ENCODE measurements at places on chromosomes 13 and 19.

DNA sequence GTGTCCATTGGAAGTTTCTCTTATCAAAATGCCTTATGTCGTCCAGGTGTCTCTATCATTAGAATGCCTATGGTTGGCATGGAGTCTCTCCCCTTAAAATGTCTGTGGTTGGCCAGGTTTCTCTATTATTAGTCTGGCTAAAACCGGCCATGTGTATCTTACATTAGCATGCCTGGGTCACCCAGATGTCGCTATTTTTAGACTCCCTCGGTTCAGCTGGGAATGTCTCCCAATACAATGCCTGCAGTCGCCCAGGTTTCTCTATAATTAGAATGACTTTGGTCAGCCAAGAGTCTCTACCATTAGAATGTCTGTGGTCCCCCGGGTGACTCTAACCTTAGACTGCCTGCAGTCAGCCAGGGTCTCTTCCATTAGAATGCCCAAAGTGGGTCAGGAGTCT is 1536.1 kb downstream of the UQCRFS1 start:
- DNase-seq, result no peak

- no peak for DNase-seq
Measured at GRCh38 chr19:48795685-48796070, 15.2 kb downstream of the BCAT2 start.

- no peak for DNase-seq
Measured at GRCh38 chr13:26896986-26897668, 136.5 kb upstream of the GPR12 start.

DNA sequence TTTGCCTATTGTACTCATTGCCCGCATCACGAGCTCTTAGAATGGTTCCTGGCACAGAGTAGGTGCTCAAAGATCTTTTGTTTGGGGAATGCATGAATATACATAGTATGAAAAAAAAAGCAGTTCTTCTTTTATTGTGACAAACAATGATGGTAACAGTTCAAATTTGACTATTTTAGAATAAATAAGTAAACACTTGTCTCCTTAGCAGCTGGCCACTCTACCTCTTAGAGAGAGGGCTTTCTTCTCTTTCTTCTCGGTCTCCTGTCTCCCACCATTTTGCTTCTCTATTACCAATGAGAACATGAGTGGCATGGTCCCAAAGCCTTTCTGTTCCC is 639 bp upstream of the SLAIN1 start:
- no peak for DNase-seq

DNA sequence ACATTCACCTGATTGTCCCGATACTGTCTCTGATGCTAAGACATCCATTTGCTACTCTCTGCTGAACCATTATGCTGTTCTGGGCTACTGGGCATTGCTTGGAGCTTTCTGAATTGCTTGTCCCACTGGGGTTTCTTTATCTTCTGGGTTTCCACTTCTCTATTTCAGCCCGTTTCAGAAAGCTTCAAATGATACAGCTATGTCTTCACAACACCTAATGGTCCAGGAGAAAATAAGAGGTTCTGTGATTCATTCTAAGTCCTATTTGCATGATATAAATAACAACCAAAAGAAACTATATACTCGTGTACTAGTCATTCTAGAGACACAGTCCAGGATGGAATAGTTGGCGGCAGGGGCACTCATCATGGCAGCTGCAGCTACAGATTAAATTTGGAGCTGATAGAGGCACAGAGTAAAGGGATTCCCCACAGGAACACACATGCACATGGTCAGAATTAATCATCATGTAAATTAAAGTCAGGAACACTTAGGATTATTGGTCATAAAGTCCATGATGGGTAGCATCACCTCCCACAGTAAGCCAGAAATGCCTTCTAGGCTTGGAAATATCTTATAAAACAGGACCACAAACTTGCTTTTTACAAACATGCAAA is 33.3 kb upstream of the SCEL start:
- no peak for DNase-seq

DNA sequence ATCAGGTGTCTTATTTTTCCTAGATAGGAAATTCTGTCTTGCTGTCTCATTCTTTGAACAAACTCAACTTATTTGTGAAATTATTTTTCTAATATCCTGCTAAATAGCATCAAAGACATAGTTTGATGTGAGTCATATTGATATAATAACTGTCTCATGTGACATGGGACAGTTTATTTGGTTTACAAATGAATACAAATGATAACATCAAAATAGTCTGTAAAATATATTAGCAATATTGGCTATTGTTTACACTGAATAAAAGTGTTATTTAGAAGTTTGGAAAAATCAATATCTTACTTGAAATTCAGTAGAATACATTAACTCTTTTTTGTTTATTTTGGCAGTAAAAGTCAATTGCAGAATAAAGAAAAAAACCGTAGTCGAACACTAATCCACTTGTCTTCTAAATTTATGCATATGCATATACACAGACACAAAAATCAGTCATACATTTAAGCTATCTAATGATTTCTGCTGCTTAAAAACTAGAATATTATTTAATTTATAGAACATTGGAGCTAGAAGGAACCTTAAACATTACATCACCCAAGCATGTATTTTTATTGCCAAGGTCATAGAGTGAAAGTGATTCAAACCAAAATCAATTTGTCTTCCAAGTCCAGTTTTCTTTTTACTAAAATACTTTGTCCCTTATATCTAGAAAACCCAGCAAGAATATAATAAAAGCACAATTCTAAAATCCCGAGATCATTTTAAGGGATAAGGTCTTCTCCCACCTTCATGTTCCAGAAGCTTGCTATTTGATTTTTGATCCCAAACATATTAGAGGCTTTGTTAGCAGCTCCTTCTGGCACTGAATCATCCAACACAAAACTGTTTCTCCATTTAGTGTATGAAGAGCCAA is 776.5 kb upstream of the SLITRK1 start:
- no peak for DNase-seq

DNA sequence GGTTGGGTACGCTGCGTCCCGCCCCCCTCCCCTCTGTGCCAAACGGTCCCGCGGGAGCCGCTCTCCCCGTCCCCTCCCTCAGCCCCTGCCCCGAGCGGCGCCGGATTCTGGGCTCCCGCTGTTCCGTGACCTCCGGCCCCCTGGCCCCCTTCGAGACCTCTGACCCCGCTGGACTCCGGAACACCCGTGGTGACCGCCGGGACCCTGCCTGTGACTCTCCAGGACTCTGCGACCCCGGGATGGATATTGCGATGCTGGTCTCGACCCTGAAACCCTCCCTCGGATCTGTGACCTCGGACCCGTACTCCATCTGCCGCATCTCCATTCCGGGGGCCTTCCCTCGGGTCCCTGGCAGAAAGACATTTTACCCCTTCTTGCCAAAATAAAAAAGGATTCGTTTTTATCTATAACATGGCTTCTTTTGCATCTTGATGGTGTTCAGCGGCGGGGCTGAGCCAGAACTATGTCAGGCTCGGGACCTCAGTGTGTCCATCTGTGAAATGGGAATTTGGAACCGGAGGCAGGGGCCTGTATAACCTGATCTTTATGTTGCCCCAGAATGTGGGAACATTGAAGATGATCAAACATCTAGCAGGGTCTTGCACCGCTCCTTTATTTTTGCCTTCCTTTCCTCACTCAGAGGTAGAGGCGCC is 654 bp upstream of the MEGF8 start:
- no peak for DNase-seq

GRCh38 chr19:45413497-45413896 is 7.1 kb downstream of the POLR1G start:
- DNase-seq, result no peak

DNA sequence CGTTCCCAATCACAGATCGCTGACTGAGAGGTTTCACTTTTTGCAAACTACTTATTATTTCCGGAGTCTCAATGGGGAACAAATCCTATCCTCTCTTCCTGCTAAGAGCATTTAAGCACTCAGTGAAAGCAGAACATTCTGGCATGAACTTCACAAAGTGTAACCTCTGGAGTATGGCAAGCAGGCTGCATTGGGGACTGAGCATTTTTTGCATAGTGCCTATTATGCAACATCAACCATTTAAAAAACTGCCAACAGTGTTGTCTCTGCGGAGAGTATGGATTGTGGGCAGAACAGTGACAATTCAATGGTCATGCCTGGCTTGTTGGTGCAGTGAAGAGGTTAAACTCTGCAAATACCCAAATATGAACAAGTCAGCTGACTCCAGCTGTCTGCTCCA is 484.6 kb downstream of the OLFM4 start:
- DNase-seq, result no peak

GRCh38 chr13:37966266-37966665 is 96.7 kb upstream of the TRPC4 start:
- DNase-seq, result no peak

DNA sequence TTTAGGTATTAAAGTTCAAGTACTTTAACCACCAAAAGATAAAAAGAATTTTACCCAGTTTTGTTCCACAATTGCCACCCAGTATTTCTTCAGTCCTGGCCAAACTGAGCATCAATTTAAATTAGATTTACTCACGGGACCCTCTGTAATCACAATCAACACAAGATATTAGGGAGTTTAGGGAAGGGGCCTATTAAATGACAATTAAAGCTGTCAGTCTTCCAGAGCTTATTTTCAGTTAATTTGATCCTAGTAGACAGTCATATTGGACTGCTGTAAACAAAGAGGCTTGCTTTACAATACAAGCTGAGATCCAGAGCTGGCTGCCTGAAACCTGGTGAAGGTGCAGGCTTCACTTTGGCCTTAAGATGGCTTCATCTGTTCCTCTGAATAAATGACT is 321.2 kb upstream of the NBEA start:
- no peak for DNase-seq

GRCh38 chr19:33558151-33558550 is 36.6 kb upstream of the PEPD start:
- DNase-seq, result no peak

- no peak for DNase-seq
Measured at GRCh38 chr19:33499248-33499647, 22.3 kb downstream of the PEPD start.

GRCh38 chr19:50341091-50341564 is 12.0 kb upstream of the KCNC3 start:
- DNase-seq, result no peak

- DNase-seq, result no peak
Measured at GRCh38 chr13:106916329-106916976, 348.5 kb upstream of the ARGLU1 start.

- DNase-seq, result no peak
Measured at GRCh38 chr19:6276447-6276846, 3.3 kb downstream of the MLLT1 start.

- no peak for DNase-seq
Measured at GRCh38 chr13:27117952-27118351, 53.7 kb downstream of the USP12 start.

- DNase-seq, result no peak
Measured at GRCh38 chr13:93309886-93310523, 83.4 kb downstream of the GPC6 start.

- no peak for DNase-seq
Measured at GRCh38 chr19:34502582-34503411, 21.2 kb downstream of the WTIP start.

DNA sequence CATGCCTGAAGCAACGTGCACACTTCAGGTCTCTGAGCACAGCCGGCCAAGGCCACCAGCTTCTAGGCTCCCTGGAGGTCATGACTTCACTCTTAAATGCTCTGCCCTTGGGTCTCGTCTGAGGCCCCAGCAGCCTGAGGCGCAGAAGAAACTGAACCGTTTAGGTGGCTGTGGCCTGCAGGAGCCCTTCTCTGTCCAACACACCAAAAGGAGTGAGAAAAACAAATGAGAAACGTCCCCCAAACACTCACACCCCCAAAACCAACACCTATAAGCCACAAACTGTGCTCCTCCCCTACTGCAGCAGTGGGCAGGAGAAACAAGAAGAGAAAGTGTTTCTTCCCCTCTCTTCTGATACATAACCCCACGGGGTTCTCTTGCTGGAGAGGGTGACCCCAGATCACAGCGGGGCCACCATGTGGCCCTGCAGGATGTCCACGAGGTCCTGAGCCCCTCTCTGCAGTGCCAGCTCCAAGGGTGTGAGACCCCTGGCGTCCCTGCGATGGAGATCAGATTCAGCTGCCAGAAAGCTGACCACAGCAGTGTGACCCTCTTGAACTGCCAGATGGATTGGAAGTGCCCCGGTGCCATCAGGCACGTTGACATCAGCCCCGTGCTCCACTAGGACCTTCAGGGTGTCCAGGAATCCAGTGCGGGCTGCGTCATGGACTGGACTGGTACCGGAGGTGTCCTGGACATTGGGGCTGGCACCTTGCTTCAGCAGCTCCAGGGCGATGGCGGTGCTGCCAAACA is 1.0 kb upstream of the KRI1 start:
- no peak for DNase-seq

DNA sequence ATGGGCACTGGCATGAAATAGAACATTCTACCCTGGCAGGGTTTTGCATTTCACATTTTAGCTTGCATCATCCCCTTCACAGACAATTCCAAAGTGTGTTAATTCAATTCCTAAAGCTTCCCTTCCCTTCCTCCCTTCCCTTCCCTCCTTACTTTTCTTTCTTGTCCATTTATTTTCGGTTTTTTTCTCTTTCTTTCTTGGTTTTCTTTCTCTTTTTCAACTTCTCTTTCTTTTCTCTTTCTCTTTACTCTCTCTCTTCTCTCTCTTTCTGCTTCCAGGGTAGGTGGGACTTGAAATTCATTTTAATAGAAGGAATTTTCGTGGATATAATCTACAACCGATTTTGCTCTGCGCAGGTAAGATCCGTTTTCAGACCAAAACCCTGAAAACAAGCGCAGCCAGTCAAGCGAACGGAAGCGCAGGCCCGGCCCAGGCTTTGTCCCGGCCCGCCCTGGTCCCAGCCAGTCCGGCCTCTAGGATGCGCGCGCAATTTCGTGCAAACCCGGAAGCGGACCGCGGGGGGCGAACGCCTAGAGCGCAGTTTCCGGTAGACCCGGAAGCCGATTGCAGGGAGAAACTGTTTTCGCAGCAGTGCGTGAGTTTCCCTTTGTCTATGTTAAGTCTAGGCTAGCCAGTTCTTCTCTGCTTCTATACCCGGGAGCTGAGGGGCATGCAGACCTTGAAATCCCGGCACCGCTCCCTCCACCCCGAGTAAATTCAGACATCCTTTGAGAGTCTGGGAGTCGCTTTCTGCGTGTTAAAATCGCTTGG is at the start of gene ZNF528:
TSS of gene ZNF528 (plus strand) at position 540 of the 771 bp plus-strand sequence. CDS start 4,165 bp downstream, outside the sequence.
- DNase-seq, result peak; percentile 77

DNA sequence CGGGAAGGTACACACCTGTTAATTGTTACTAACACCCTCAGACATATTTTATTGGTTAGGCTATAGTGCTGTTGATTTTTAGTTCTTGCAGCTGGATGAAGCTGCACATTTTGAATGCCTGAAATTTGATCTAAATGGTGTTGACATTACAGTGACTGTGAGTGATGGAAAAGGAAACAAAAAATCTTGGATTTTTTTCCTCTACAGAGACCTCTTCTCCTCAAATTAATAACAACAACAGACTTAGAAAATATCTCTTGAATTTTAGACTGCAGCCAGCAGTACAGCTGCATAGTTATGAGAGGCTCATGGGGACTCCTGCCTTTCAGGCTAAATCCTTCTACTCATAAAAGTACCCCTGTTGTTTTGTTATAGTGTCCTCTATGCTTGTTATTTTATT is 500.5 kb upstream of the SPRY2 start:
- DNase-seq, result no peak
